ENCODE measurements at places on chromosomes 3 and 15.
A peak's percentile ranks its signal among the peaks of the same experiment; 100 is the strongest.

GRCh38 chr3:183341545-183342288 is 86.7 kb downstream of the MCF2L2 start:
- DNase-seq: no peak

DNA sequence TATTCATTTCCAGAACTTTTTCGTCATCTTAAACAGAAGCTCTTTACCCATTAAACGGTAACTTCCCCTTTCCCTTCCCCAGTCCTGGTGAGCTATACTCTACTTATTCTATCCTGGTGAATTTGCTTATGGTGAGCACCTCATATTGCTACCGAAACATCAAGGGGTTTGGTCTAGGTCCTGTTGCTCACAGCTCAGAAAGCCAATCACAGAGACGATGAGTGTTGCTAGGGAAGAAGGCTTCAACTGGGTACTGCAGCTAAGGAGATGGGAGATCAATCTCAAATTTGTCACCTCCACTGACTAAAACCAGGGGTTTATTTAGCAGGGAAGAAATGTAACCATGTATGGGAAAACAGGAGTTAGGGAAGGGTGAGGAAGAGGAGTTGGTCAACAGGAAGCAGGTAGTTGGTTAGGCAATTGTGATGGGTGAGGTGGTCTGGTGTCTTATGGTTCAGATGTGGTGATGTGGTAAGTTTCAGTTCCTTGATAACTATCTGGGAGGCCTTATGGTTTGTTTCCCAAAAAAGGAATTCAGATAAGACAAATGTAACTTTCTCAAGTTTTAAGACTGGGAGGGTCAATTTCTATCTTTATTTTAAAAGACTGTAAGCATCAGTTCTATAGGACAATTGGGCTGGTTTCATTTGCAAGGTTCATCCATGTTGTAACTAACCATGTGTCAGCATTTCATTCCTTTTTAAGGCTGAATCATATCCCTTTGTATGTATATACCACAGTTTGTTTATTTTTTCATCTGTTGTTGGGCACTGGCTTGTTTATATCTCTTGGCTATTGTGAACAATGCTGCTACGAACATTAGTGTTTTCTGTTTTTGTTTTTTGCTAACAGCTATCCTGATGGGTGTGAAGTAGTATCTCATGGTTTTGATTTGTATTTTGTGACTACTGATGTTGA is 24.3 kb downstream of the ARHGAP11B start:
- DNase-seq: no peak

DNA sequence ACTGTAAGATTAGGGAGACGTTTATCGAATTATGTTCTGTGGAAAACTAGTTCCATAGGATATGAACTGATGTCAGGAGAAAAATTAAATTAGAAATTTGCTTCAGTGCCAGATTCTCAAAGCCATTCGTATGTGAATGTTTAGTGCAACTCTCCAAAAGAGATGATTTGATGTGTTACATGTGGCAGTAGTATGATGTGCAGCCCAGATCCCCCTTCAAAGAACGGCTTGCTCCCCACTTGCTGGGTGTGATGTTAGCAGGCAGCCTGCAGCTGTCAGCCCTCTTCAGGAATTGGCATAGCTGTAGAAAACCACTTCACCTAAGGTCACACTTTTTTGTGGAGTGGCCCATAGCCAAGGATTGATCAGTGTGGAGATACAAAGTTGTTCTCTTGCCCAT is 127.0 kb upstream of the CCDC54 start:
- no peak for DNase-seq

DNA sequence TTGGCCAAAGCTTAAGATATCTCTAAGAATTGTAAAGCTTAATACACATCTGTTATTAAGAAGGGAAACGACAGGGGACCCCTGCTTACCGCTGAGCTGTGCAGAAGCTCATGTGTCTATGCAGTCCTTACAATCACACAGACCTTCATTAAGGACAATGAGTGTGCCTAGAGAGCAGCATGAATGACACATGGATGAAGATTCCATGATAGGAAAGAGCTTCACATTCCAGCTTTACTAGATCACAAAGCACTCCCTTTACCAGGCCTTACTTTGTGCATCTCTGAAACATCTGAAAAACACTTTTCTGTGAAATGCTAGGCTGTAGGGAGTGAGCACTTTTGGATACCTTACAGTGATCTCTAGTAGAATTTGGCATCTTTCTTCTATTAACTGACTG is 32.0 kb downstream of the RNF168 start:
- DNase-seq: no peak

- DNase-seq: no peak
Observed at GRCh38 chr3:124809039-124809438, 78.1 kb downstream of the ITGB5 start.

DNA sequence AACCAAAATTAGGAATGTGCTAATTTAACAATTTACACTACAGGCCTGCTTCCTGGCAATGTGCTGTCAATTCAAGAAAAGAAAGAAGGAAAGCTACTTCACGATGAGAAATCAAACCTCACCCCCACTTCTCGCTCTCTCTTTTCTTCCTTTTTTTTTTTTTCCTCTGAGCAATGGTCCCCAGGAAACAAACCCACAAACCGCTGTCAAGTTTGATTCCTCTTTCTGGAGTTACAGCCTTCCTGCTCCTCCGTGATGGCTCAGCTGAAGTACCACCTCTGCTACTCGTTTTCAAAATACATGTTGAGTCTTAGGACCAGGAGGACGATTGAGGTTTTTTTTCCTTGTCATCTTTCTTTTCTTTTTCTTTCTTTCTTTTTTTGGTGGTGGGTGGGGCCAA is 3.4 kb upstream of the TRIM71 start:
- DNase-seq: no peak

DNA sequence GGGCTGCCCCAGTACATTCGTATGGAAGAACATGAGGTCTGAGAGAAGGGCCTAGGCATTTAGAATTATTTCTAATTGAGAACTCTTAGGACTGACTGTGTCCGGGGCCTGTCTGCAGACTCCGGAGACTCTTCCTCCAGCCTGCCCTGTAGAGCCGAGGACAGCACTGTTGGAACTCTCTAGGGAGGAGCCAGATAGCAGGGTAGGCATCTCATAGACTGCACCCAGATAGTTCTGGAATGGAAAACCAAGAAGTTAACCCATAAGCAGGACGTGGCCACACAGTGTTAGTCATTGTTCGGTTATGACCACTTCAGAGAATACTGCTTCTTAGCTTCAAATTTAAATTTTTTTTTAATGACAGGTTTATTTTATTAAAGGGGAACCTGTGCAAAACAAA is 59.5 kb downstream of the SNRK start:
- peak; percentile 37 for DNase-seq

DNA sequence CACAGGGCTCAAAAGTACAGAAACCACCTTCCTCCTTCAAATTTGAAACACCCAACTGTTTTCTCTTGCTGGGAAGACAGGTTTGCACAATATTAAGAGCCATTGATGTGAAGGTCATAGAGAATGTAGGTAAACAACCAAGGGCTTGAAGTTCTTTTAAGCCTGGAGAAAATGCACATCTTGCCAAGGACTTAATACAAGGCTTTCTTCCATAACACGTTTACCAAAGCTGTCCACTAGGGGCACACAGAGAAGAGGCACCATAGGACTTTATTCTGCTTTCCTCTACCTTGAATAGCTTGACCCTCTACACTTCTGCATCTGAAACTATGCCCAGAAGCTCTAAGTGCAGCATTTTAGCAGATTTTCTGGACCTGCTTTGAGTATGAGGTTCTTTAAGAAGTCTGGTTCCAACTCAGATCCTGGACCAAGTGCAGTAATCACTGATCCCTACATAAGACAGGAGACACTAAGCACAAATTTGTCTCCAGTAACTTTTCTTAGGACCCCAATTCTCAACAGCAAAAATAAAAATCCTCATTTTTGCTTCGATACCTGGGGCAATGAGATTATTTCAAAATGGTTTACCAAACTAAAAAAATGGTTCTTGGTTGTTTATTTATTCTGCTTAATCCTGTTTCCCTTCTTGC is 138.0 kb downstream of the FBN1 start:
- no peak for DNase-seq

GRCh38 chr3:41244620-41245336 is 45.5 kb downstream of the CTNNB1 start:
- no peak for DNase-seq

Data from stimulated activated CD8-positive, alpha-beta memory T cell treated with anti-CD3 and anti-CD28 coated beads, Interleukin-4, amount 100 ng/mL, for 48 hours (primary cell).